ENCODE measurements at places on chromosomes 1 and 21.

GRCh38 chr21:41953249-41953830 is 478 bp downstream of the C2CD2 start:
- DNase-seq = no peak

DNA sequence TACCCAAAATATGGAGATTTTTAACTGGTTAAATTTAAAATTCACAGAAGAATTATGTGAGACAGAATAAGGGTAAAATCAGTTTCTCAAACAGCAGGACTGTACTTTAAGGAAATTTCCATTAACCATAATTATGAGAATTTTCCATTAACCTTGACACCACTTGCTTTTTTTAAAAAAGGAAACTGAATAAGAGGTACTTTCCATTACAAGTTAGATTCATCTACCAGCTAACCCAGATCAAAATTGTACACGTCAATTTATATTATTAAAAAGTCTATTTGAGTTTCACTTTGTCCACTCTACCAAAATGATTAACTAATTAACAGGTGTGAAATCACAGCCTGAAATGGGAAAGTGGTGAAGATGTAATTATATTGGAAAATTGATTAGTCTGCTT is 414.5 kb downstream of the DPYD start:
- no peak for DNase-seq

DNA sequence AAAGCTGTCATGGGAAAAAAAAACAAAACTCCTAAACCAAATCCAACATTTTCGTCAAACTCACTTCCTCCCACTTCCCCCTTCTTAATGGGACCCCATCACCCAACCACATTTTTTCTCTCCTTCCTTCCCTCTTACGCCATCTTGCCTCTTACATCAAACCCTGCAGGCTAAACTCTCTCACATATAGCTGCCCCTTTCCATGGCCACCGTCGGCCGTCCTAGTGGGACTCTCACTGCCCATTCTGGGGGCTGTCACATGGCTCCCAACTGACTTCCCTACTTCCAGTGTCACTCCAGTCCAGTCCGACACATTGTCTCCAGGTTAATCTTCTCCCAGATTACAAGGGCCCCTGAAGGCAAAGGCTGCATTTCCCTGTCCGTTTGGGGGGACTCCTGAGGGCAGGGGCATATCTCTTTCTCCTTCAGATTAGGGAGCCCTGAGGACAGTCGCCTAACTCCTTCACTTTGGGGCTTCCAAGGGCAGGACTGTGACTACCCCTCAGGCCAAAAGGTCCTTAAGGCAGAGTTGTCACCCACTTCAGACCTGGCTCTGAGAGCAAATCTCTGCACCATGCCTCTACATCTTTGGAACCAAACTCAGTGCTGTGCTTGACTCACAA is 658 bp downstream of the UBXN11 start:
- DNase-seq = no peak

DNA sequence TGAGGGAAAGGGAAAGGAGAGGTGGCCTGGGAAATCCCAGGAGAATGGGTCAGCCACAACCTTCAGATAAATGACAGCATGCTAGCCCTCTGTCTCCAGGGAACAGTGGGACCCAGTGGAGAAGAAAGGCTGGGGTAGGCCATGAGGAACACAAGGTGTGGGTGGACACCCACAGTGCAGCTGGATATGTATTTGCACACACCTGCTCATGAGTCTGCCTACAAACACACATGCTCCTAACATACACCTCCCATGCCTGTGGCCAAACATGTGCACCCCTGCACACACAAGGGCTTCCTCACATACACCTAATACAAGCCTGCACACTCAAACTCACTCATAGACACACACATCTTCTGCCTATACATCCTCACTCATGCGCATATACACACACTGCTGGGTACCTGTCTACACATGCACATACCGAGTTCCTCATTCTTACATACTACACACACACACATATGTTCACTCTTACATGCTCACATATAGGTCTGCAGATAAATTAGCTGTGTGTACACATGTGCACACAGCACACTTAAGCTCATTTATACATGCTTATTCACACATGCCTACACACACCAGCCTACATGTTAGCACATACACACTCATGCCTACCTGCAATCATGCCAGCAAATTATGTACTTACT is 3.6 kb downstream of the C1orf216 start:
- no peak for DNase-seq

GRCh38 chr1:111734856-111735255 is 4.3 kb downstream of the INKA2 start:
- DNase-seq = no peak

DNA sequence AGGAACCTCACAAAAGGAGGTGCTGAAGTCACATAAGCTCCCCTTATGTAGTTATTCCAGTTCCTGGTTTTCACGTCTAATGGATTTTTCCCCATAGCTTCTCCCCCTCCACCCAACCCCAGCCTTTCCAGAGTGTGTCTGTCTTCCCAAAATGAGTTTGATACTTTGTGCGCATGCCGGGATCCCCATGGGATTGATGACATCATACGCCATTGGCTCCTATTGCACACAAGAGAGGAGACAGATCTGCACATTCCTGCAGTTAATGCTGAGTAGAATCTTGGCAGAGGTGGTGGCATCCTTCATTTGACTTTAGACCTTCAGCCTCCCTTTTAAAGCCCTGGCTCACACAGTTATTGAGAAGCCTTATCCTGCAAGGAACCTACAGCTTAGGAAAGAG is 71.4 kb downstream of the DDR2 start:
- DNase-seq = no peak

- no peak for DNase-seq
These were observed 101.4 kb downstream of the TEX35 start for GRCh38 chr1:178614286-178614685.

DNA sequence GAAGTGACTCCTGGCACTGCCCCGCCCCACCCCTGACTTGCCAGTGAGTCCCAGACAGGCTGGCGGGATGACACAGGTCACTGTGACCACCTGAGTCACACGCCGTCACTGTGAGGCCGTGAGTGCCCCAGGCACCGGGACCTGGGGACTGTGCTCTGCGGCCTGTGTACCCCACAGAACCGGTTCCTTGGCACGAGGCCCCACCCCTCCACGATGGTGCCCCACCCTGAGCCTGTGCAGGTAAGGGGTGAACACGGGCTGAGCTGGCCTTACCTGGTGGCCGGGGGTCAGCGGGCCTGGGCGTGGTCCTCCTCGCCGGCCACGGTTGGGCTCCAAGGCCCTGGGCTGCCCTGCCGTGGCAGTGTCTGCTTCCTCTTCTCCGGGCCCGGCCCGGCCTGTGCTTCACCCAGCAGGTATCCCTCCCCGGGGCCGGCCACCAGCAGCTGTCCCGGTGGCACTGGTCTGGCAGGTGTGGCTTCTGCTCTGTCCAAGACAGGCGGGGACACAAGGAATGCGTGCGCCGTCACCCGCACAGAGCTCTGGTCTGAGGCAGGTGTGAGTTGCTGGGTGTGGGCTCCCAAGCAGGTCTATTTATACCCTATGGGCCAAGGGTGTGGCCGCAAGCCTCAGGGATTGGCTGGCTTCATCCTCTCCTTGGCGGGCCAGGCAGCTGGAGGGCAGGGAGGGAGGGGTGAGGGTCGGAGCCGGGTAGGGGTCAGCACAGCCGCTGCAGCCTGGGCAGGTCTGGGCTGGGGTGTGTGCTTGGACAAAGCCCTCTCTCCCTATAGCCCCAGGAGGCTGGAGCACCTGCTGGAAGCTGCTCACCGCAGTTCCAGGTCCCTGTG is at the start of gene RNF223:
Gene RNF223 (minus strand): TSS at position 564 of the 845 bp plus-strand sequence. CDS start 1,740 bp downstream, outside the sequence.
- DNase-seq = peak; percentile 23

DNA sequence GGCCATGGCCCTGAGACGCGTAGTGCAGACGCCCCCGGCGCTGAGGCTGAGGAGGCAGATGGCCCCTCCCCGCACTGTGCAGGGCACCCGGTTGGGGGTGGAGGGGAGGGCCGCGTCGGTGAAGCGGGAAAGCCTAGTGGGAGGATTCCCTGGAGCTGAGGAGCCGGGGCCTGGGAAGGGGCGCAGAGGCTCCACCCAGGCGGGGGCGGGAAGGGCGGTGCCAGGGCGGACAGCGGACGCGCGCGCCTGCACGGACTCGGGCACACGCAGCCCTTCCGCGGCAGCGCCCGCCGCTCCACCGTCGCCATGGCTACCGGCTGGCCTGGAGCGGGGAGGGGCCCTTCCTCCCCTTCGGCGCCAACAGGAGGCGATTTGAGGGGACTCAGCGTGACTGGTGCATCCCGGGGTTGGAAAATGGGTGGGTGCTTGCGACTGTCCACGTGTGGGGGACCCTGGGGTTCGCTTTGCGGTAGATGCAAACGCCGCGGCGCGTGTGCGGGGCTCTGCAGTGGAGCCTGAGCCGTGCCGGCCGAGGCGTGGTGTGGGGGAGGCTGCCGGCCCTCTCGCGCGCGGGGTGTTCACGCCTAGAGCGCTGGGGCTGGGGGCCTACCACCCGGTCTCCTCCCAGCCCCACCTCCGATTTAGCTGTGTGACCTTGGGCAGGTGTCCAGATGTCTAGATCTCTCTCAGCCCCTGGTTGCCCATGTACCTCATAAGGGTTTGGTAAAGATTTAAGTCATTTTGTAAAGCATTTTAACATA is 35.1 kb downstream of the PTPRF start:
- DNase-seq = peak; percentile 88

- DNase-seq = no peak
These were observed 270.0 kb upstream of the BRINP3 start for GRCh38 chr1:190747704-190748103.

- no peak for DNase-seq
These were observed 197.6 kb upstream of the UBE2U start for GRCh38 chr1:64005801-64006200.

DNA sequence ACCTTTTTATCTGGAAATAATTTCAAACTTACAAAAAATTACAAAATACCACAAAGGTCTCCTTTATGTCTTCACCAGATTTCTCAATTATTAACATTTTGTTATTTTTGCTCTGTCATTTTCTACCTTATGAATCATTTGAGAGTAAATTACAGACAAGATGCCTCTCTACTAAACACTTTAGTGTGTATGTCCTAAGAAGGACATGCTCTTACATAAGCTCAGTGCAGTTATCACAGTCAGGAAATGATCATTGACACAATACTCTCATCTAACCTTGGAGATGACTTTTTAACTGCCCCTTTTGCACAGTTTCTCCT is 378.9 kb upstream of the RUNX1 start:
- no peak for DNase-seq

DNA sequence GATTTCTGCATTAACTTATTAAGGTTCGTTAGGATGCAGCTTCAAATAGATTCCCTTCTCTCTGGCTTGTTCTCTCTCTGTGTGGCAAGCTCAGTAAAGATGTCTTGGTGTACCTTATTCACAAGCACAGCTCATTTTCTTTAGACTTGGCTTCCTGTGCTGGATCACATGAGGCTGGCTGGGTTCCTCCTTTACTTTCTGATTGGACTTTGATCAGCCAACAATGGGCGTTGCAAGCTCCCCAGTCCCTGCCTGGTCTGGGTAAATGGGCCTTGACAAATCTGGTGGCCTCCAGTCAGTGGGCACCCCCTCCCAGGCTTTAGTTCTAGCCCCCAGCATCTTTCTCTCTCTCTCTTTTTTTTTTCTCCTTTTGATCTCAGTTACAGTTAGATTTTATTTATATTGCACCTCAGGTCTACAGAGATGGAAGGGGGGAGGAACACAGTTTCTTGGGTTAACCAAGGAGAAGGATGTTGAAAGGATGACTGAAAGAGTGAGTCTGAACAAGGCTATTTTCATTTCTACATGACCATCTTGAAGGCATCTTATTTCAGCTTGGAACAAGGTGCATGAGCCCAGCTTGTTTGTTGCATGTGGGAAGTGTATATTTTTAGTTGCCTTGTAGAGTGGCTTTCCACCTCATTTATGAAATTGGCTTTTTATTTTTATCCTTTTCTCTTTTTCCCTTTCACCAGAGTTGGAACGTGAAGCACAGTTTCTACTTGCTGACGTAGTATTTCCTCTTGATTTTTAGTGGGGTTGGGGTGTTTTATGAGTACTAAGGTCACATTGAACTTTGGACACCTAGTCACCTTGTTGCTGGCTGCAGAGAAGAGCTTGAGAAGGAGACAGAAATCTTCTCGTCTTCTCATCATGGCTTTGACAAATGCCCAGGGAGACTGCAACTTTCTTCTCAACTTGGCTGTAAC is 77.1 kb downstream of the PBX1 start:
- no peak for DNase-seq

DNA sequence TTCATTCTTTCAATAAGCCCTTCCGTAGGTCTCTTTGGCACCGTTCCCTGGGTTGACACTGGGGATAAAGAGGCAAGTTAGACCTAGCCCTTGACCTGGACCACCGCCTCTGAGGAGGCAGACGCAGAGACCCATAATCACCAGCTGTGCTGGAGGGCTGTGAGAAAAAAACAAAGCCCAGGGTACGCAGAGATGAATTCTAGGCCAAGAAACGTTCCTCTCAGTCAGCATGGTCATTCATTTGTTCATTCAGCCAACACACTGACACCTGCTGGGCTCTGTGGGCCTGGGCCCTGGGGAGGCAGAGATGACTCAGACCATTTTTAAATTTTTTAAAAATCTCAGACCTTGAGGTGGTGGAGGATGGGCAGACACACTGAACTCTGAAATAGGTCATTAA is 26.3 kb upstream of the TRABD2B start:
- no peak for DNase-seq

DNA sequence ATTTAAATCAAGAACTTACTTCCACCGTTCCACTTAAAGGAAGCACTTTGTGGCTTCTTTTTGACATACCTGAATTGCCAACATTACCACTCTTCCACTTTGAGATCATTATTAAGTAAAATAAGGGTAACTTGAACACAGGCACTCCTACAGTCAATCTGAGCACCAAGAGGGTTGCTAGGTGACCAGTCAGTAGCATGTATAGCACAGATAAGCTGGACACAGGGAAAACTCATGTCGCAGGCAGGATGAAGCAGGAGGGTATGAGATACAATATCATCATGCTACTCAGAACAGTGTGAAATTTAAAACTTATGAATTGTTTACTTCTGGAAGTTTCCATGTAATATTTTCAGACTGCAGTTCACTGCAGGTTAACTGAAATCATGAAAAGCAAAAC is 47.0 kb upstream of the RAP1GAP start:
- no peak for DNase-seq

DNA sequence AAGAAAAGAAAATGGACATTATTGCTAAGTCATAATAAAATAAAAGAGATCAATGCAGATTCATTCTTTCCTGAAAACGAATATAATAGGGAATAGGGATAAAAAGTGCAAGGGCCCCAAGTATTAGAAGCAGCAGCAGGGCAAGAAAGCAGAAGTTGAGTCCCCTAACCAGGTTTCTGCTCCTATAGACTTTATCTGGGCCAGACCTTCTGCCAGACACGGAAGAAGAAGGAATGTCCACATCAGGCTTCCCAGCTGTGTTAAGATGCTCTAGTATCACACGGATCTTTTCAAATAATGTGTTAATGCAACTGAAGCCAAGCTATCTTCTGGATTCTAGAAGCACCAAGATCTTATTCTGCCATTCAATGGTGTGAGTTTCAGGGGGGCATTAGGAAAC is 26.9 kb downstream of the CD244 start:
- no peak for DNase-seq

- no peak for DNase-seq
These were observed 146.7 kb upstream of the COL6A1 start for GRCh38 chr21:45834821-45835293.

Data from NCI-H1417 (cell line).